ENCODE measurements at places on chromosomes 7 and 10. TPM values are rescaled to one million over a fixed set of nuclear protein-coding genes. Genes with fewer than 3 reads are reported as not detected.

DNA sequence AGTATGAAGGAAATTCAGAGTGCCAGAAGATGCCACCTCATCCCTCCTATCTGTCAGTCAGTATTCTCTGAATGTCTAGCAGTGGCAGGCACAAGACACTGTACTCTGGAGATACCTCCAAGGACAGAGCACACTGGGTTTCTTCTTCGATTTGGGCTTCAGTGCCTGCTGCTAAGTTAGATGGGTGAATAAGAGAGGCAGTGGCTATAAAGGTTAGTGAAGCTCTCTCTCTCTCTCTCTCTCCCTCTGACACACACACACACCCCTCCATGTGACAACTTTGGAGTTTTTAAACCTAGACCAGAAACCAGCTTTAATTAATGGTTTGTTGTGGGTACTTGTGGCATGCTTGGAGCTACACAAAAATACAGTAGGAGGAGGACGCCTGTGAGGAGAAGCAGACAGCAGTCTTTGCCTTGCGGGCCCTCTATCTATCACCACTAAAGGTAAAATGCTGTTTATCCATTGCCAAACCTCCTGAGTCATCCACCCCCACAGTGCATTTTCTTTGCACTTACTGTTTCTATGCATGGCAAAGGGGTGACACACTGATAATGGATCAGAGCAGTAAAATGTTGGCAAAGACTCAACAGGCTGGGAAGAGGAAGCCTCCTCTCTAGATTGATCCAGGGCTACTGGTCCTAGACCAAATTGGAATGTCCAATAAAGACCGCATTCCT is 102.5 kb downstream of the TRIL start:
- DNase-seq, result no peak
- H3K27me3 ChIP-seq, result peaks cover 43% of the 10 kb centered on the region
- peaks cover 25% of the 10 kb centered on the region for H3K4me1 ChIP-seq
- no peak overlapping the region for H3K27ac ChIP-seq
- H3K36me3 ChIP-seq, result no peaks in the 10 kb centered on the region
- no peak overlapping the region for H3K4me3 ChIP-seq

SEC61G gene
- total RNA-seq, result 107 TPM

DNA sequence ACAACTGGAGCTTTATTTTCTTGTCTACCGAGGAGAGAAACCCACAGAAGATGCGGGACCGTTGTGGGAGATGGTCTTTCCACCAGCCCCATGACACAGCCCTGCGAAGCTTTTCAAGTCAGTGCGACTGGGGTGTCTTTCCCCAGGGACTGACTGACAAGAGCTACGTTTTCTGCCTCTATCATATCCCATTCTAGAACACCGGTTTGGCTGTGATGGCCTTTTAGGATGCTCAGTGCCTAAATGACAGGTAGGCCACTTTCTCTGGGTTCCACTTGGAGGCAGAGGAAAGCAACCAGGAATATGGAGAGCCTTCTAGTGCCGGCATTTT is 16.9 kb downstream of the SLC13A4 start:
- no peak overlapping the region for H3K27ac ChIP-seq
- no peak for DNase-seq
- peaks cover 10% of the 10 kb centered on the region for H3K4me1 ChIP-seq
- no peaks in the 10 kb centered on the region for H3K36me3 ChIP-seq

DNA sequence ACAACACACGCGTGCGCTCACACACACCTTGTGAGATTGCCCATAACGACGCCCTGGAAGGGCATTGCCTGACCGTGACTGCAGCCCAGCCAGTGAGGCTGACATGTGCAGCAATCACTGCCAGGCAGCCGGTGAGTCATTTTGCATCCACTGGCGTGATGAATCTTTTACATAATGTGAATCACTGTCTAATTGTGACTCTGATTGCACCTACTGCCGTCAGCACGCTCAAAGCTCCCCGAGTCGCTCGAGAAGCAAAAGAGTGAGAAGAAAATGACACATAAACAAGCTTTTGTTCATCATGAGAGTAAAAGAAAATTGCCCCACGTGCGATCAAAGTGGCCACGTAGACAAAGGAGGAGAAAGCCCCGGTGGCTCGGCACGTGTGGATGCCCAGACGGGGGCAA is 117.4 kb upstream of the PFKP start:
- DNase-seq, result no peak
- H3K27ac ChIP-seq, result no peak overlapping the region
- H3K4me3 ChIP-seq, result no peak overlapping the region
- H3K4me1 ChIP-seq, result no peaks in the 10 kb centered on the region
- no peaks in the 10 kb centered on the region for H3K36me3 ChIP-seq

DNA sequence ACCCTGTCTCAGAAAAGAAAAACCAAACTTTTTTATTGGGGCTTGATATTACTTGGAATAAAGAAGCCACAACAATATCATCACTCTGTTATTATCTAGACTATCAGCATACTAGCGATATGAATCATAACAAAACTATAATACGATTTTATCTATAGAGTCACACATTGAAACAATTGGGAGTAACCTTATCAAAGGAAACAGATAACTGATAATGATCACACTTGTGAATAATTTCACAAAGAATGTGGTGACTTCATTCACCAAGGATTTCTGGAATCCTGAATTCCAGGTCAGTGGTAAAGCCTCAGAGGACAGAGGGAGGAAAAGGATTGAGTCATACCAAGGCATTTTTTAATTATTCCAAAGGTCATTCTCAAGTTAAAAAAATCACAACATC is 32.1 kb upstream of the NMT2 start:
- no peak for DNase-seq
- H3K36me3 ChIP-seq, result peaks cover 1% of the 10 kb centered on the region
- no peak overlapping the region for H3K4me3 ChIP-seq
